ENCODE measurements at places on chromosomes 3 and 15.

DNA sequence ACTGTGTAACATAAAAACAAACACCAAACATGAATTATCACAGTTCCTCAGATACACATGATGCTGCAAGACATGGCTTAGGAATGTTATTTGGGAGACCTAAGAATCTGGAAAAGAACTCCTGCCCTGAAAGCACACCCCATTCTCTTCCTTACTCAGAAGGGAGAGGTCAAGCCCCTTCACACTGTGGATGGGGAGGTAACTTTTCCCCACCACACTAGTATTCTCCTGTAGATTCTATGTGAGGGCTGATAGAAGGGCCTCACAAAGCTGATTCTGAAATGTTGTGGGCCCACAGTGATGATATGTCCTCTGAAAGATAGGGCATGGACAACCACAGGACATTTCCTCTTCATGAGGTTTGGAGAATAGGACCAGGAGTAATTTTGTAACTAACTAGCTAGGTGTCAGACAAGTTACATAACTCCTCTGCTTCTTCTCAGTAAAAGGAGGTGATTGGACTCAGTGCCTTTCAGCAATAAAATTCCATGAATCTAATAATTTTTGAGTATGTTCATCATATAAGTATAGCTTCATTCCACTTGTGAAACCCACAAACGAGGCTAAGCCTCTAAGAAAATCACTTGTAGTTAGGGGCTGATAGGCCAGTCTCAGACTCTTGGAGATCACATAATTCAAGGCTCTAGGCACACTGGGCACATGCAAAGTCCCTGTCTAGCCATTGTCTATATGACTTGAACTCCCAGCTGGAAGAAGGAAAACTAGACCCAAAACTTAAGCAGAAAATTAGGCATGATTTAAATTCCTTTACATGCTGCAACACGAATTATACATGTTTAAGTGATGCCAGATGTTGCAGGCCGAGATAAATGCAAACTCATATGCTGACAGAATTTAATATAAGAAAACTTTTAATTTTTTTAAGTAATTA lies 7.5 kb downstream of the PTX3 start:
- no peak for DNase-seq

DNA sequence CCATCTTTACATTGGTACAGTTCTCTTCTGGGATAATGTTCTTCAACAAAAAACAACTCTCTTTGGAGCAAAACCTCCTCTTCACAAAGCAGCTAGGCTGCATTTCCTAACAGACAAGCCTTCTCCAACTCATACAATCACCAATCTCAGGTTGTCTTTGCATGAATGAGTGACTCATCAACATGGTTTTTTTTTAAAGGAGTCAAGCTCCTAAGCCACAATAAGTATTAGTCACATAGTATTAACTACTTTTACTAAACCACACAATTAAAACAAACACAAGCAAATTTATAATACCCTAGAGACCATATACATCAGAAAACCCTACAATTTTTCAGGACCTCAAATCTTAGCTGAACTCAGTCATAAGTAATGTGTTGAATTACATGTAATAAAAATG lies 137.4 kb downstream of the TBC1D5 start:
- no peak for DNase-seq

DNA sequence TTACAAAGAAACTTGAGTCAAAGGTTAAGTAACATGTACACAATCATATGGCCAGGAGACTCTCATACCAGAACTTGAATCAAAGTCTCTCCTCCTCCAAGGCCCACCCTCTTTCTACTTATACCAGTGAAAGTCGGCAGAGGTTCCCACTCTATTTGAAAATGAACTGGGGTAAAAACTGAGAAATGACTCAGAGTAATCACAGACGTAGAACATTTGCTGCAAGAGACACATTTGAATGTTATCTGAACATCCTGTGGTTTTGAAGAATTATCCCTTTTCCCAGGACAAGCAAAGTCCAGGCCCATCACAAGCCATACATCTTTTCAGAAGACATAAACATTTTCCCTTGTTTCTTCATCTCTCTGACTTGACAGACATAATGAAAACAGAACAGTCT lies 55.8 kb downstream of the SHOX2 start:
- DNase-seq, result no peak

- no peak for DNase-seq
Measured at GRCh38 chr3:152345233-152345632, 76.5 kb downstream of the MBNL1 start.

DNA sequence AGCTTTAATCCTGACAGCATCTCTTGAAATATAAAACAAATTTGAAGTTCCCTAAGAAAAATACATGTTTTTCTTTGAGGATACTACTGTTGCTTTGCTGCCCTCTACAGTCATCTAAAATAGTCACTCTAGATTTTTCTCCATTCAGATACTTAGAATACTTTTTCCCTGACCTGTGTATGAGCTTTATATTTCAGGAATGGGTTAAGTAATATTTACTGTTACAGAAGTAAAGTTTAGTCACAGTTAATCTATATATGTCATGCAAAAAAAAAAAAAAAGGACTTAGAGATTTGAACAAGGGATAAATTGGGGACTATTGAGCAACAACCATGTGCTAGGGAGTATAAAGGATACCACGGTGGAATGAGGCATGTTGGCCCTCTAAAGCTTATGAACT lies 8.8 kb downstream of the NECTIN3 start:
- DNase-seq, result no peak

DNA sequence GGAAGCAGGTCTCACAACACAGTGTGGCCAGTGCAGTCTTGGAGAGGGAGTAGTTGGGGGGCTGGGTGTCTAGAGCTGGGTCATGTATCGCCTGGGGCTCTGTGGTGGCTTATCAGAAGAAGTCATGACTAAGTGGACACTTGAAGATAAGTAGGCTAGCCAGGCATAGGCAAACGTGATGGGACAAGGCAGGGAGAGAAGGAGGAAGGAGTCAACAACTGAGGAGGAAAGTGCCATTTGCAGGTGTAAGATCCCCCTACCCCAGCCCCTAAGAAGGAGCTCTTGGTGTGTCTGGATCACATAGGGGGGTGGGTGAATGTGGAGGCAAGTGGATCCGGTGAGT lies 352.3 kb downstream of the LRTM1 start:
- DNase-seq, result no peak

- no peak for DNase-seq
Measured at GRCh38 chr15:34818526-34818925, 23.2 kb upstream of the ACTC1 start.

DNA sequence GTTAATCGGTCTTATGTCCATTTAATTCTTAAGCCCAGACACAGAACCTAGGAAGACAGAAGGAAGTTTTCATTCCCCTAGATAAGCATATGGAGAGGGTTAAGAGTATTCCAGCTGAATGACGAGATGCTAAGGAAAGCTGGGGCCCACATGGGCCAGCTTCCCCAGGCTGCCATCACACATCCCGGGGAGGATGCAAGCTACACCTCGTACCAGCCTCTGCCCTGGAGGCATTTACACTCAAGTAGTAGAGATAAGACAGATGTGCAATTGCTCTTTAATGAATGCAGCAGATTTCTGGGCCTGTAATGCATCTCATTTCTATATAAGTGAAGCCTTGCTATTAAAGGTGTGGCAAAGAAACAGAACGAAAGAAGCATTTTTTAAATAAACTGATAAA lies 144.5 kb downstream of the MEX3B start:
- no peak for DNase-seq

GRCh38 chr15:78906316-78906620 lies 33.6 kb downstream of the MORF4L1 start:
- no peak for DNase-seq

- no peak for DNase-seq
Measured at GRCh38 chr3:117483839-117484238, 774.3 kb downstream of the TUSC7 start.

DNA sequence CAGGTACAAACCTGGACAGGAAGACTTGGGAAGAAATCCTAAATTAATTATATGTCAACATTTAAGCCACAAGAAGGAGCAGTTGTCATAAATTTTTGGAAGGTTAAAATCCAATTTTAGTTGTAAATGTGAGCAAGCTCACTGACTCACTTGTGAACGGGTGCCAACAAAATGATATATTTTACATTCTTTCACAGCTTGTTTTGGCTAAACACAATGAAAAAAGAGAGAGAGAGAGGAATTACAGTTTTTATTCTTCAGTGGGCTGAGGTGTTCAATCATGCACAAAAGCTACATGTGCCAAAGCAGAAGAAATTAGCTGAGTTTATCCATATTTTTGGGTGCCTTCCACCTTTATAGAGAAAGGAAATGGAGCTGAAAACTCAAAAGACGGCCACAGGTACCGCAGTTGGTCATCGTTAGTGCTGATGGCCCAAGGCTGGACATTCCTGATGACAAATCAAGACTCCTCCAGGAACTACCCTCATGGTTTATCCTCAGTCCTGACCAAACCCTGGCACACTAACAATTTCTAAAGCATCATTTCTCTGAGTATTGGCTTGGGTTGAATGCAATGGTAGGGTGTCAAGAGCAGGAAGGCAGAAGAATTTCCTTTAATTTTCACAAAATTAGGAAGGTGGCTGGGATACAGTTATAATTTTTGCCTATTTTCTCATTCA lies 37.6 kb upstream of the WNT5A start:
- no peak for DNase-seq

GRCh38 chr3:179116816-179117215 lies 31.3 kb upstream of the PIK3CA start:
- no peak for DNase-seq

DNA sequence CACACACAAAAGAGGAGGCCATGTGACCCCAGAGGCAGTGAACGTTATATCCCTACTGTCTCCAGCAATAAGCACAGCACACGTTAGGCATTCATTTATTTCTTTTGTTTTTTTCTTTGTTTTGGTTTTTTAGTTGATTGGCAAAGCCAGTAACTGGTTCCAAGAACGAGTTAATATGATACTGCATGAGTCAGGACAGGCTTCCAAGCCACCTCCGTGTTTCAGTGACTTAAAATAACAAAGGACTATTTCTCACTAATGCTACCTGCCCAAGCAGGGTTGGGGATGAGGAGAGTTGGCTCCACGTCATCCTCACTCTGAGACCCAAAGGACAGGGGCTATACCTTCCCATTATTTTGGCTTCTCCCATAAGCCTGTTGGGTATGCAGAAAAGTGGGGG lies 130.5 kb downstream of the ST8SIA2 start:
- no peak for DNase-seq

GRCh38 chr3:67463656-67464055 lies 190.8 kb downstream of the SUCLG2 start:
- no peak for DNase-seq

DNA sequence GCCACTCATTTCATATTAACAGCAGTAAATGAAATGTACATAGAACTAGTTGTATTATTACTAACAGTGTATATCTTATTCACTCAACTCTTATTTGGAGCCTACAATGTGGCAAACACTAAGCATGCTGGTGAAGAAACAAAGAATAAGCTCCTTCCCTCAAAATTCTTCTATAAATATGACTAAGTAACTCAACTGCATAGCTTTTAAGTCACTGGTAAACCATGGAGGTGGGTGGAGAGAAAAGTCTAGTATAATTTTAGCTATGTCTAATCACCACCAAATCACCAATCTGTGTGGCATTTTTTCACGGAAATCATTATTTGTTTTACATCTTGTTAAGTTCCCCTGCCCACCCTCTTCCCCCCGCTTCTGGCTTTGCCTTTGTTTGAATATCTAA lies 17.5 kb downstream of the COPS2 start:
- no peak for DNase-seq

GRCh38 chr15:63678393-63678792 lies 81.2 kb downstream of the FBXL22 start:
- DNase-seq, result no peak

DNA sequence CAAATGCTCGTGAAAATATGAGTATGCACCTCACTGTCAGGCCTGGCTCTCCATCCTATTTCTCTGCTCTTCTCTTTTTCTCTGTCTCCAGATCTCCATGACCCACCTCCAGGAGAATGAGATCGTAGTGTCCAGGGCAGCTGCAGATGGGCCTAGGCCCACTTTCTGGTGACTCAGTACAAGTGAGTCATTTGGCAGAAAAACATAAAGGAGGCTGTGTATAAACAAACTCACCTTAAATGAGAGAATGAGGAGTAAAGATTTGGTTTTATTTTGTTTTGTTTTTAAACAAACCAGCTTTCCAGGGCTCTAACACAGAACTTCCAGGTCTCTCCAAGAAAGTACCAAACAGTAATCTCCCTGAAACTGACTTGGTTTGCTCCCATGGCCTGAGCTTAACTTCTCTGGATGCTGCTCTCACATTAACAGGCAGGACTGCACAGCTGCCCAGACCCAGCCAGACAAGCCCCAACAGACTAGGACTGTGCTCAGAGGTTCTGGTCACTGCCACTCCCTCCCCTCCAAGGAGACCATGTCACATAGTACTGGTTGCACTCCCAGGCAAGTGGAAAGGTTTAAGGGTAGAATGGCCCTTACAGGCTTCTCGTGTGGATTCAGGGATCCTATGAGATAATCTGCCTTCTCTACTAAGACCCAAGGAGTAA lies 1.5 kb upstream of the HEG1 start:
- DNase-seq, result no peak

DNA sequence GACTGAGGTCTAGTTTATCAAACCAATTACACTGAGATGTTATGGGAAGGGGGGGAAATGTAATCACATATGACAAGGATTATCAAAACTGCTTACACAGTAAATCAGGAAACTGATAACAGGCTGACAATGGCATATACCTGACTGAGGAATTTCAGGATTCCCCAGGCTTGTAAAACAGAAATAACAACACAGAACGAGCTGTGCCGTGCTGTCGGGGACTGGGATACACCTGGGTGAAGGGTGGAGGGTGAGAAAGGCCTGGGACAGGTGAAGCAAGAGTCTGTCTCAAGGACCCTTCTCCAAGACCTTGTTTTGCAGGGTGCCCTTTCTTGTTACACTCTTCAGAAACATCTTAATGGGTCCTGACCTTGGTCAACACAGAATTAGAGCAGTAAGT lies 29.4 kb downstream of the RORA start:
- DNase-seq, result no peak

DNA sequence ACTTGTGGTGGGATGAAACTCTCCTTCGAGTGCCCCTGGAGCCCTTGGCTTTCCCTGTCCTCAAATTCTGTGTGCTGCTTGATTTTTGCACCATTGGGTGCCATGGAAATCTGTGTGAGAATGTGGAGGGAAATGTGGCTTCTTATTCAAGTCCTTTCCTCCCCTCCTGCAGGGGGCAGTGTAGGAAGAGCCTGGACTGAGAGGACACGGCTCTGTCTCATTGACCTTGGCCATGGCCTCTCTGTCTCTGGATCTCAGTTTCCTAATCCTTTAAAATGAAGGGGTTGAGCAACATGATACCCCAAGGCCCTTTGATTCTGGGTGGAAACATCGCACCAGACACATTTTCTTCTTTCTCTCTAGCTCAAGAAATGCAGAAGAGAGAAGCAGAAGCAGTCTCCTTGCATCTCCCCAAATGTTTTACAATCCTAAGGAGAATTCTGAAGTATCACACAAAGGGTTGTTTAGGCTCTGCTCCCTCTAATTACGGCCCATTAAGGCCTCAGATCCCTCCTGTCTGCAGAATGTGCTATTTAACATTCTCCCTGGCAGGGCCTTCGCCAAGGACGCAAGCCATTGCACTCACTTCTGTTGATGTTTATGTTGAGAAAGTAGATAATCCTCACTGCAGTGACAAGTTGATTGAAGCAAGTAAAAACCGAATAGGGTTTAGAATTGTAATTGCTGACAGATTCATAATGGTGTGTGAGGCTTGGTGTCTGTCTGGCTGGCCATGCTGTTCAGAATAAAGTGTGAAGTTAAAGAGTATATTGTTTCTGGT lies 169.1 kb downstream of the TPRG1 start:
- no peak for DNase-seq

GRCh38 chr3:170496026-170496867 lies 77.6 kb downstream of the CLDN11 start:
- DNase-seq, result no peak

- no peak for DNase-seq
Measured at GRCh38 chr15:37695719-37696118, 238.7 kb upstream of the TMCO5A start.

GRCh38 chr3:61648481-61648880 lies 87.1 kb downstream of the PTPRG start:
- no peak for DNase-seq
